ENCODE measurements at places on chromosomes 13 and 19.

DNA sequence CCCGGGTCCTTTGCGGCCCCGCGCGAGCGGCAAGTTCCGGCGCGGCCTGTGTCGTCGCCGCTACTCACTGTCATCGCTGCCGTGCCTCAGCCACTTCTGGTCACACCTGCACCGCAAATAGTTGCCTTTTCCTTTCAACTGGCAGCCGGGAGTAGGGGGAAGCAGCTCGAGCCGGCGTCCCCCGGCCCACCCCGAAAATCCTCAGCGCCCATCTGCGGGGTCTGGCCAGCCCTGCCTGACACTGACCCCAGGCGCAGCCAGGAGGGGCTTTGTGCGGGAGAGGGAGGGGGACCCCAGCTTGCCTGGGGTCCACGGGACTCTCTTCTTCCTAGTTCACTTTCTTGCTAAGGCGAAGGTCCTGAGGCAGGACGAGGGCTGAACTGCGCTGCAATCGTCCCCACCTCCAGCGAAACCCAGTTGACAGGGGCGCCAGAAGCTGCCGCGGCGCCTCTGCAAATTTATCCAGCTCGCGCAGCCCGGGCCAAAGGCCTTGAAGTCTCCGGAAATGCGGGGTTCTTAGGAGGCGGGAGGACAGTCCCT, 1.7 kb downstream of the PDX1 start:
- DNase-seq = no peak

DNA sequence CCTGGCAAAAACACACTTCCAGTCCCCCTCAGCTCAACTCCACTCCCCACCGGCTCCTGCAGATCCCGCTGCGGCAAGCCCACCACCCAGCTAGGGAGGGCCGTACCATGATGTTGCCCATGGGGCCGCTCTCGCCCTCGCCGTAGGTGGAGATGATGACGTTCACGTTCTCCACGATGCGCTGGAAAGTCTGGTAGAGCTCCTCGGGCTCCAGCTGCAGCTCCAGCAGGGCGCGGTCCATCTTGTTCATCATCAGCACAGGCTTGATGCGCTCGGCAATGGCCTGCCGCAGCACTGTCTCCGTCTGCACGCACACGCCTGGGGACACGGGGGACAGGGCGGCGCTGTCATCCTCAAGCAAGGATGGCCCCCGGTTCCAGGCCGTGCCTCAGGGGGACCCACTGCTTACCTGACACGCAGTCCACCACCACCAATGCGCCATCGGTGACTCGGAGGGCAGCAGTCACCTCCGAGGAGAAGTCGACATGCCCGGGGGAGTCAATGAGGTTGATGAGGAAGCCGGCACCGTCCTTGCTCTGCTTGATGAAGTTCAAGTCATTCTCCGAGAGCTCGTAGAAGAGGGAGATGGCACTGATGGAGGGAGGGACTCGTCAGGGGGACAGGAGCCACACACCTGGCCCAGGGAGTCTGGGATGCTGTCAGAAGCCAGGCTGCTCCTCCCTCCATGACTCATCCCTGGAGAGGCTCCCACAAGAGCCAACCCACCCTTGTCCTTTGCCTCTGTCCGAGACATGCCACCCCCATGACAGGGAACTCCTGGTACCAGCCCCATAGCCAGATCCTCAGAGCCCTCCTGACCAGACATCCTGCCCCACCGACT, 2.3 kb downstream of the EEF2 start:
- DNase-seq = no peak

DNA sequence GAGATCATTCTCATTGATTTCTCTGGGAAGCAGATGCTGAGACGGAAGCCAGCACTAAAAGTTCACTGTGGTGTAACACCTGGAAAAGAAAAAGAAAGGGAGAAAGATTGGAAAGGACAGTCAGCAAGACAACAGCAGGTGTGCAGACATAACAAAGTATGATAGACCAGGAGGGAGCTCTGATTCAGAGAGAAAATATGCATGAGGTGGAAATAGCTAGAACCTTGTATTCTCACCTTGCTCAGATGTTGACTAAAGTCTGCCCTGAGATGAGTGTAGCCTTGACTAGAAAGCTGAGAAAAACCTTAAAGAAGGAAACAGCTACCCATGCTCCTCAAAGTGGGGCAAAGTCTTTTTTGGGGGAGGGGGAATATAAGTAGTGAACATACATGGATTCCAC, 1711.8 kb downstream of the EFNB2 start:
- DNase-seq = no peak

DNA sequence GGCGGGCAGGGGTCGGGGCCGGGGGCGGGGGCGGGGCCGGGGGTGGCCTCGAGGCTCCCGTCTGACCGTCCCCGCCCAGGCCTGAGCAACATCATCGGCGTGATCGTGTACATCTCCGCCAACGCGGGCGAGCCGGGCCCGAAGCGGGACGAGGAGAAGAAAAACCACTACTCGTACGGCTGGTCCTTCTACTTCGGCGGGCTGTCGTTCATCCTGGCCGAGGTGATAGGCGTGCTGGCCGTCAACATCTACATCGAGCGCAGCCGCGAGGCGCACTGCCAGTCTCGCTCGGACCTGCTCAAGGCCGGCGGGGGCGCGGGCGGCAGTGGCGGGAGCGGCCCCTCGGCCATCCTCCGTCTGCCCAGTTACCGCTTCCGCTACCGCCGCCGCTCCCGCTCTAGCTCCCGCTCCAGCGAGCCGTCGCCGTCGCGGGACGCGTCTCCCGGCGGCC, 9.4 kb upstream of the CACNG6 start:
- no peak for DNase-seq

DNA sequence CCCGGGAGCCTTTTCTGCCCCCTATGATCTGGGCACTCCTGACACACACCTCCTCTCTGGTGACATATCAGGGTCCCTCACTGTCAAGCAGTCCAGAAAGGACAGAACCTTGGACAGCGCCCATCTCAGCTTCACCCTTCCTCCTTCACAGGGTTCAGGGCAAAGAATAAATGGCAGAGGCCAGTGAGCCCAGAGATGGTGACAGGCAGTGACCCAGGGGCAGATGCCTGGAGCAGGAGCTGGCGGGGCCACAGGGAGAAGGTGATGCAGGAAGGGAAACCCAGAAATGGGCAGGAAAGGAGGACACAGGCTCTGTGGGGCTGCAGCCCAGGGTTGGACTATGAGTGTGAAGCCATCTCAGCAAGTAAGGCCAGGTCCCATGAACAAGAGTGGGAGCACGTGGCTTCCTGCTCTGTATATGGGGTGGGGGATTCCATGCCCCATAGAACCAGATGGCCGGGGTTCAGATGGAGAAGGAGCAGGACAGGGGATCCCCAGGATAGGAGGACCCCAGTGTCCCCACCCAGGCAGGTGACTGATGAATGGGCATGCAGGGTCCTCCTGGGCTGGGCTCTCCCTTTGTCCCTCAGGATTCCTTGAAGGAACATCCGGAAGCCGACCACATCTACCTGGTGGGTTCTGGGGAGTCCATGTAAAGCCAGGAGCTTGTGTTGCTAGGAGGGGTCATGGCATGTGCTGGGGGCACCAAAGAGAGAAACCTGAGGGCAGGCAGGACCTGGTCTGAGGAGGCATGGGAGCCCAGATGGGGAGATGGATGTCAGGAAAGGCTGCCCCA, 8.5 kb upstream of the CEACAM7 start:
- DNase-seq = no peak

GRCh38 chr13:33426131-33426530, 140.6 kb upstream of the STARD13 start:
- no peak for DNase-seq

DNA sequence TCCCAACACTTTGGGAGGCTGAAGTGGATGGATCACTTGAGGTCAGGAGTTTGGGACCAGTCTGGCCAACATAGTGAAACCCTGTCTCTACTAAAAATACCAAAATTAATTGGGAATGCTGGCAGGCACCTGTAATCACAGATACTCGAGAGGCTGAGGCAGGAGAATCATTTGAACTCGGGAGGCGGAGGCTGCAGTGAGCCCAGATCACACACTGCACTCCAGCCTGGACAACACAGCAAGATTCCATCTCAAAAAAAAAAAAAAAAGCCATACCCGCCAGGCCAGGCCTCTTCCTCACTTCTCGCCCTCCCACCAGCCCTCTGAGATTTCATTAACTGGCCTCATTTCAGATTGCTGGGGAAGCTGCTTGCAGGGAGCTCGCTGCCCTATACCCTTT, 7.7 kb upstream of the RELB start:
- no peak for DNase-seq

- DNase-seq = no peak
Observed at GRCh38 chr13:94784066-94784465, 71.7 kb upstream of the SOX21 start.

DNA sequence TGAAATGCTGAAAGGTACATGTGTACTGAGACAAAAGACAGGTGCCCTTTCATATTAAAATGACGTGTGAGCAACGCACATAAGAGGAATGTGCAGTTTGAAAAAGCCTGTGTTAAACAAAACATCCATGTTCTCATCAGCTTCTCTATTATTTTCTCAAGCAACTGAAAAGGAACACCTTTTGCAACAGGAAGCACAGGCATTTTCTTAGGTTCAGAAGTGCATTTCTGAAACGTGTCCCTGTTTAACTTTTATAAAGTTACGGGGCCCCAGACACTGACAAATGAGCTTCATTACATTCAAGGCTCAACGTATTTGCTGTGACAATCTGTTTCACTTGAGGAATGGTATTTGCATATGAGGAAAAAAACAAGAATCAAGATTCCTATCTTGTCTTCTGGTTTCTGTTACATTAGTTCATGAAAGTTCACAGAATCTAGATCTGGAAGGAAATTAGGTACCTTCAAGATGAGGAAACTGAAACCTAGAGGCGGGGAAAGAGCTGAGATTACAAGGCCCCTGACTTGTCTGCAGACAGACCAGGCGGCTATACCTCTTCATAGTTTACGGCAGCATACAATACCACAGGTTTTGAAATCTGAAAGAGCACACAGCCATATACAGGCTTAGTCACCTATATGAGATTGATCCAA, 431.7 kb downstream of the KLF12 start:
- DNase-seq = no peak

All from esophagus squamous epithelium (tissue), 5 donors.